ENCODE measurements at places on chromosomes 11 and 22.

DNA sequence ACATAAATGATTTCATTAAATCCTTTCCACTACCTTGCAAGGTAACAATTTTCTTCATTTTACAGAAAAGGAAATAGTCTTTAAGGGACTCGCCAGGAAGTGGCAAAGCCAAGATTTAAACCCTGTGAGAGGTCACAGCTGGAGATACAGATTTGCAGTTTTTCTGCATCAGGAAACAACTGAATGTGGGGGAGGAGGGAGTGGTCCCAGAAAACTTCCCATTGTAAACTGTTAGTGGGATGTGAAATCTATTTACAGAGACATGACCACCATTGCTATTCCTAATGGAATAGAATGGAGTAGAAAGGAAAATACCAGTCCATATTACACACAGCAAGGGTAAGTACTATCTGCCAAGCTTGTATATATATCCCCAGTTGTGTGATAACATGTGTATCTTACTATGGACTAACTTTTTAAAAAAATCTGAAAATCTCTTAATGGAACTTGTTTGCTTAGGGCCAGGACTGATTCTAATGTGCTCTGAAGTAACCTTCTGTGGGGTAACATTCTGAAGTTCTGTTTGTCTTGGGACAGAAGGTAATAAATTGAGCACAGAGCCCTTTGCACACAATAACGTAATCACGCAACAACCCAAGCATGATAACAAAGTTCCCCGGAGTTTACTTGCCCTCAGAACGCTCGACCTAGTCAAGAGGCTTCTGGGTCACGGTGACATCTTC is 10.9 kb upstream of the TSKU start:
- DNase-seq, result no peak

- no peak for DNase-seq
Observed at GRCh38 chr11:130246738-130247137, 68.0 kb downstream of the ZBTB44 start.

GRCh38 chr22:41525450-41526225 is 18.6 kb downstream of the POLR3H start:
- no peak for DNase-seq

- DNase-seq, result no peak
Observed at GRCh38 chr11:8241373-8242117, 22.1 kb downstream of the LMO1 start.

DNA sequence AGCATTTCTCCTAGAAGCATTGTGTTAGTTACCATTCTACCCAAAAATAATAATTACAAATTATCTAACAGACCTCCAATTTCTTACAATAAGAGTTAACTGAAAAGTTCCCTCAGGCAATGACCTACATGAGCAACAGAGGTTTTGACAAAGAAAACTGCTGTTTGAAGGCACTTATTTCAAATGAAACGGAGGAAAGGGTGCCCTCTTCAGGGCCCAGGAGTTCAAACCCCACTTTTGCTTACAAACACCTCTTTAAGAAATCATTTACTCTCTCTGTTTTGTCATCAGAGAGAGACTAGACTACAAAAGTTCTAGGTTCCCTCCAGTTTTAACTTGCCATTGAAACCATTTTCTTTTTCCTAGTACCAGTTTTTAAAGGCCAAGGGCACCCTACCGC is 56.7 kb downstream of the AMBRA1 start:
- DNase-seq, result no peak

DNA sequence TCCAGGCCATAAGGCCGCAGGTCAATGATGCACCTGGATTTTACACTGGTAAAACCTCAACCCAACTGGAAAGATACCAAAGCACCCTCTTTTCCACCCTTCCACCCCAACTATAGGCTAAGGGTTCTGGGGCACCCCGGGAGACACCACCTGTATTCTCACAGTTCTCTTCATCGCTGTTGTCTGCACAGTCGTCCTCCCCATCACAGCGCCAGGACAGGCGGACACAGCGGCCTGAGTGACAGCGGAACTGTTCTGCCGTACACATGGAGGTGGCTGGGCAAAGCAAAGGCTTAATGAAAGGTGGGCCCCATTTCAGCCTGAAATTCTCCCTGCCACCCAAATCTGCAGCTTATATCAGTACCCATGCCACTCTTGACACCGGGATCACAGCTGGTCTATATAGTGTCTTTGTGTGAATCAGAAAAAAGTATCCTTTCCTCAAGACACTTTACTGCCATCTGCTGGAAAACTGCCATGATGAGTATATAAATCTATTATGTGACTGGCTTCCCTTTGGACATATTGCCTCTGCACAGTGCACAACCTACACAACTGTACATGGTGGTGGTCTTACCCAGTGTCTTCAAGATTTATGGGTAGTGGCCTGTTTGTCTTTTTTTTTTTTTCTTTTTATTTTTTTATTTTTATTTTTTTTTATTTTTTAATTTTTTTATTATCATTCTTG is 21.5 kb downstream of the LRP4 start:
- peak; percentile 29 for DNase-seq

- no peak for DNase-seq
Observed at GRCh38 chr11:45374130-45374529, 88.0 kb upstream of the SYT13 start.

GRCh38 chr11:7896009-7896785 is 34.9 kb downstream of the OR10A6 start:
- DNase-seq, result no peak

DNA sequence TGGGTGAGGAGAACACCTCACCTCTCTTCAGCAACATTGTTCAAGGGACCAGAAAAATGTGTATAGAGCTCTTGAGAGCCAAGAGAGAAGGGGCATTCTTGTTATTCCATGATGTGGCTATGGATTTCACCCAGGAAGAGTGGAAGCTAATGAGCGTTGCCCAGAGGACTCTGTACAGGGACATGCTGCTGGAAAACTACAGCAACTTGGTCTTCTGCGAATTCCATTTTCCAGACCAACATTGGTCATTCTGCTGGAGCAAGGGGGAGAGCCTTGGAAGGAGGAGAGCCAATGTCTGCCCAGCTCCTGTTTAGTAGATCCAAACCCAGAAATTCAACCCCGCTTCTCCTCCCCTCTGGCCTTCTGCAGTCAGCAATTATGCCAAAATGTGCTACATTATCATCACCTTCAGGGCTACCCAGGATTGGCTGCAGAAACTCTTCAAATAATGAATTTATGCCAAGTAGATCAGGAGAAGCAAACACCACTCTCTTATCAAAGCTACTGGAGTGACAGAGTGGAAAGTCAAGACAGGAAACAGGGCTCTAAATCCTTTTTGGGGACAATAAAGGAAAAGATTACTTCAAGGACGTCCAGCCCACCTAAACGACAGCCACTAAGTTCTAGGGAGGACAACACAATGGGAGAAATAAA is 707.5 kb upstream of the LUZP2 start:
- no peak for DNase-seq

GRCh38 chr22:41725510-41726110 is 26.3 kb downstream of the MEI1 start:
- DNase-seq, result no peak

DNA sequence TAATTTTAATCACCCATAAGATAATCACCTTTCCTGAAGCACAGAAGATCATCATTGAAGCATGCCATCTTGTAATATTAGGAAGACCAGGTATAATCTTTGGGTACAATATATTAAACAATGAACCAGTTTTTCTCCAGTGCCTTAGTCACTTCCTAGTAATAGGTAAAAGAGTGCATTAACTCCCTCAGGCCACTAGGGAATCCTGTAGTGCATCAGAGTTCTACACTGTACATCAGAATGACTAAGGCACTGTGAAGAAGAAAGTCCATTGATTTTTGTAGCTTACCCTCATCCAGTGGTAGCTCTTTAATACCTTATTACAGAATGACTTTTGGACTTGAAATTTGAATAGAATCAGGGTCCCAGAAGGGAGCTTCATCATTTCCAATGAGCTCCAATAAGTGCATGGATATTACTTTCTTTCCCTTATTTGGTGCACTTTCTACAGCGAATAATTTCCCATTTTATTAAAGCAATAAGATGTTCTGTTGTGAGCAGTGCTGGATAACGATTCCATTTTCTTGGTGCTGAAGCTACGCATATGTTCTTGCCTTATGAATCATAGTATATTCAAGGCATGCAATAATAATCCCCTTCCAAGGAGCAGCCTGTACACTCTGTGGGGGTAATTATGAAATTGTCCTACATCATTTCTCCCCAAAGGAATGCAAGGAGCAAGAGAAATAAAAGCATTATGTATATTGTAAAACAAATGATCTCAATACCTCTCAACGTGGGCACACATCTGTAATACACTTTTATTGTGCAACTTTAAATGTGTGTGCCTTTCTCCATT is 4.7 kb downstream of the C11orf87 start:
- no peak for DNase-seq

GRCh38 chr11:128361451-128362020 is 225.8 kb downstream of the ETS1 start:
- DNase-seq, result no peak

DNA sequence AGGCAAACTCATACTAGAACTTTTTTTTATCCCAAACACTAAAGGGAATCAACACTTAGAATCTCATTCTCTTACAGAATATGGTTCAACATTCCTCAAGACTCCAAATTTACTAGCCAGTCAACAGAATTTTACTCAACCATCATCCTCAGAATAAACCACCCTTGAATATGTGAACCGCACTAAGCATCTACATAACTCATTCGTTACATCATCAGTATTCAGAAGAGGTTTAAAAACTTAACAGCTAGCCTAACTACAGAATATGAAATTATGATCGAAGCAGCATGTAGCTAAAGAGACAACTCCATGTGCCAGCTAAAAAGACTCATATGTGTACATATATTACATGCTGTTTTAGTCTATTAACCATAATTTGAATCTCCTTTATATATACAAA is 47.9 kb downstream of the CLDN25 start:
- DNase-seq, result no peak

GRCh38 chr11:112526699-112527416 is 266.2 kb upstream of the PLET1 start:
- no peak for DNase-seq

DNA sequence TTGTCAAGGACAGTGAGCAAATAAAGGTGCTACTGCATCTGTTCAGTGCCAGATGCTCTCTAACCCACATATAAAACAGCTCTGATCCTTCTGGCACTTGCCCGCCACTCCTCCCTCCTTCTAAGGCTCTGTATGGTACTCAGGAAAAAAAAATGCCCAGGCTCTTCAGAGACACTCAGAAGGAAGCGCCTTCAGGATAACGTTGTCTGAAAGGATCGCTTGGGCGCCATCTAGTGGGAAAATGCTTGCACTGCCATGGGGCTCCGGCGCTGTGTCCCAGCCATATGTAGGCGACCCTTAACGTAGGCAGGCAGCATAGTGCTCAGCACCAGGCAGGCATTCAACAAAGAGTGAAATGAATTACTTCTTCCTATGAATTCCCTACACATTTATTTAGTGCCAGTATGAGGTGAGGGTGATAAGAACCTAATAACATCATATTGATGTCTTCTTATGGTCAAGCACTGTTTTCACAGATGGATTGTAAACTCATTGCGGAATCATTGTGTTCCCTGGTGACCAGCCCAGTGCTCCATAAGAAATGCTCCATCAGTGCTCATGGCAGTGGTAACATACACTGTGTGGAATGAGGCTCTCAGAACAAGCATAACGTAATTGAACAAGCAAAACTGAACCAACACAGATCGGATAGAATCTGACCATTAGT is 39.6 kb downstream of the PAMR1 start:
- peak; percentile 91 for DNase-seq

- DNase-seq, result no peak
Observed at GRCh38 chr22:44023404-44024287, 456 bp upstream of the PARVB start.

DNA sequence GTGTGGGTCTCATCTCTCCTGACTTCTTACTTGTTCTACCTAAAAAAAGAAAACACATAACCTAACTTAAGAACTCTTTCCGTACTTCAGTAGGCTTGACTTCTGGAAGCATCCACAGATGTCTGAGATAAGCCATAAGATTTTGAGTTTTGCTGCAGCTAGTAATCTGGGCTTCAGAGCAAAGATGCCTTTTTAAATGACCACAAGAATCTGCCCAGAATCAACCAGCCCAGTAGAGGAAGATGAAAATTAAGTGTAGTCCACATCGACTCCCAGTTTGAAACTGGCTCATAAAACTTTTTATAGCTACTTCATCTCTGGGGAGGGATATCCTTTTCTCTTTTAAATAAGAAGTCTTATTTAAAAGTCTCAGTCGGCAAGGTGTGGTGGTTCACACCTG is 10.7 kb downstream of the DENND5A start:
- DNase-seq, result no peak

DNA sequence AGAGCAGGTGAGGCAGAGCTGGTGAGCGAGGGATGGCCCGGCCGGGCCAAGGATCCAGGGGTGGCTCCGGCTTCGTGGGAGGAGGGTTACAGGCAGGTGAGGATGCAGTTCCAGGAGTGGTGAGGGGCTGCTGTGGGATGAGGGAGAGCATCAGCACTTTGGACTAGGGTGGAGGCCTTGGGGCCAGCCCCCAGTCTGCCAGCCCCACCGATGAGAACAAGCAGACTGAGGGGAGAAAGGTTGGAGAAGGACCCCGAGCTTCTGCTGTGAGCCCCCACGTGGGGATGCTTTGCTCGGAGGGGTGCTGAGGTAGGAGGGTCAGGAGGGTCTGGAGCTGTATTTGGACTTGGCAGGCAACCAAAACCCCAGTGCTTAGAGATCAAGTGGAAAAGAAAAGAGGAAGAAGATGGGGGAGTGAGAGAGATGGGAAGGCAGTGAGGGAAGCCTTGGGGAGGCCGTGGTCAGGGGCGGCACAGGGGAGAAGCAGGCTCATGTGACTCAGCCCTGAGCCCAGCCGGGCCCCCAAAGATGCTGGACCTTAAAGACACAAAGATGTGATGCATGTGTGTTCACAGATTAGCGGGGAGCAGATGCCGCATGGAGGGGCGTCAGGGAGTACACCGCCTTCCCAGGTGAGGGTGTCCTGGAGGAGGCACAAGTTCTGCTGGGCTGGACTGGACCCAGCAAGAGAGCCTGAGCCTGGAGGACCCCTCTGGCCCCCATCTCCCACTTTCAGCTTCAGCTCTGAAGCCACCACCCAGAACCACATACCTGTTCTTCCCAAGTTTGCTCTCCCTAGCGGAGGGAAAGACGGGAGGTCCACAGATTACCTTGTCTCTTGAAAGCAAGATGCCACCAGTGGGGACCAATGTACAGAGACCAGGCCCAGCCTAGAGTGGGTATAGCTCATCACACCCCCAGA is 91.3 kb downstream of the CDKN1C start:
- no peak for DNase-seq

GRCh38 chr22:32932176-32932575 is 126.0 kb downstream of the SYN3 start:
- no peak for DNase-seq

DNA sequence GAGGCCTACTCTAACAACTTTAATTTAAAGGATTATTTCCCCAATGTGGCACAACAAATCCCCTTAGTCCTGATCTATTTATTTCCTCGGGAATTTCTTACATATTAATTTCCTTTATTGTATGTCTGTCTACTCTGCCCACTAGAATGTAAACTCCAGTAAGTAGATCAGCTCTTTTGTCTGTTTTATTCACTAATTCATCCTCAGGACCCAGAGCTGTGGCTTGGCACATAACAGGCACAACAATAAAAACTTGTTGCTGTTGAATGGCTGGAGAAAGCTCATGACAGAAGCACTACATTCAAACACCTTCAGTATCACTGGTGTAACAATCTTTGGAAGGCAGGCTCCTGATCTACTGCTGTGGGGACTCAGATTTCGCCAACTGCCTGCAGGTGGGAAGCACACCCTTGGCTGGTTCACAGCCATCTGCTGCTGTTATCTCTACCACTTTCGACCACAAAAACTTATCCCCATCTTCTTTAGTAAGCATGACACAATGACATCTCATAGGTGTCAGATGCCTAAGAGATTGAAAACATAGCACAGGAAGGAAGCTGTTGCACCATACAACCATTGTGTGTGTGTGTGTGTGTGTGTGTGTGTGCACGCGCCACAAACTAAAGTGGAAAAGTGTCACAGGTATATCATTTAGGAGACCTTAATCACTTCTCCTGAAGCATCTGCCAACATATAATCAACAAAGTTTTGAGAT is 11.9 kb downstream of the HIRA start:
- no peak for DNase-seq
